ENCODE measurements at places on chromosomes 3 and 15.

GRCh38 chr3:153911116-153911515 is 210.1 kb upstream of the ARHGEF26 start:
- DNase-seq = no peak

- DNase-seq = peak; percentile 73
These were observed 75.3 kb downstream of the TMEM108 start for GRCh38 chr3:133113526-133113925.

- no peak for DNase-seq
These were observed 106.3 kb upstream of the DLG1 start for GRCh38 chr3:197404754-197405153.

DNA sequence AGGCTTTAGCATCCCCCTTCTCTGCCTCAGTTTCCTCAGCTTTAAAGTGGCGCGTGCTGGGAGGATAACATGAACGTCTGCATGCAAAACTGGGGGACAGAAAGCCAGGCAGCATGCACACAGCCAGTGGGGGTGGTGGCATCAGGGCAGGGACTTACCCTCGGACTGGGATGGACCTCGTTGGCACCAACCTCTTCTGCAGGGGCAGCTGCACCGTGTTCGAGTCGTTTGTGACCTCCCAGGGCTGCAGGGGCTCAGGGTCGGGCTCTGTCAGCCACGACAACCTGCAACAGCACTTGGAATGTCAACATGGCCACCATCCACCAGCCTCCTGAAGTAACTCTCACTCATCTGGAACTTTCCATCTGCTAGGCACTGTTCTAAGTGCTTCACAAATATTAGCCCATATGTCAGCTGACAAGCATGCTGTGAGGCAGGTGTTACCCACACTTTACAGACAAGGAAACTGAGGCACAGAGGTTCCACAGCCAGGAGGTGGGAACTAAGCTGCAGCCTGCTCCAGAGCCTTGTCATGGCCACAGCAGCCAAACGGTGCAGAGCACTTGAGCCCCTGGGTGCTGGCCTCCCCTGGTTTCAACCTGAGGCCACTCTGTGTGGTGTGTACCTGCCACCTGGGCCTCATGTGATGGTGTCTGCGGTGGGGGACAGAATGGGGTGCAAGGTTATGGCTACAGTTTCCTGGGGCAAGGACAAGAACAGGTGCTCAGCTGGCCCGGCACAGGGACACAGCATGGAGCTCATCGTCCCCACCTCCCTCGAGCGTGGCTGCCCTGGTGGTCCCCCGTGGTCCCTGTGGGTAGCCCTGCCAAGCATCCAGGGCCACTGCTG is 6.7 kb downstream of the C3orf22 start:
- DNase-seq = no peak

Data from fibroblast of lung (primary cell).